OCI-M1 (cell line): ENCODE measurements at places on chromosomes 2 and 18.
A peak's percentile ranks its signal among the peaks of the same experiment; 100 is the strongest.

DNA sequence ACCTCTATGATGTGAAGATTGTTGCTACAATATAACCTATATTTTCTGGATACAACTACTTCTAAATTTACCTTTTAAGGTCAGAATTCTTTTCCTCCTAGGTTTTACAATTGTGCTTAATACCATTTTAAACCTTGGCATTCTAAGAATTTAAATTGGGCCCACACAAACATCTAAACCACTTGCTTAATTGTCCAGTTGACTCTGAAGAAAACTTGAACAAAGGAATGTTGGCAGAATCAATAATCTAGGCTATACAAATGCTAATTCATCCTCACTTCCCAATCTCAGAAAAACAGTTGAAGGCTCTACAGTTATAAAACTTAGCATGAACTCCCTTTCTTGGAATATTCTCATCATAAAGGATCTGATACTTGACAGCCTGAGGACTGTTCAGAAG is 84.3 kb downstream of the RPRM start:
- no peak for DNase-seq

GRCh38 chr2:158255257-158255656 is 153.6 kb downstream of the UPP2 start:
- DNase-seq = no peak

DNA sequence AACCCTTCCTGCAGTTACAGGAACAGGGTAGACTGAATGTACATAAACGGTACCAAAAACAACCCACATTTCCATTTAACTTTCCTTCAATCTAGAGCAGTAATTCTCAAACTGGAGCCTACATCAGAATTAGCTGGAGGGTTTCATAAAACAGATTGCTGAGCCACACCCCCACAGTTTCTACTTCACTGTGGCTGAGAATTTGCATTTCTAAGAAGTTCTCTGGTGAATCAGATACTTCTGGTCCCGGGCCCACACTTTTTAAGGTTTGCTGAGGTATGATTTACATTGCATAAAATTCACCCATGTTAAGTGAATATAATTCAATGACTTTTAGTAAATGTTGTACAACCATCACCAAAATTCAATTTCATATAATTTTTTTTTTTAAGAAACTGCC is 113.7 kb downstream of the SRBD1 start:
- DNase-seq = peak; percentile 13

- DNase-seq = no peak
These were observed 80.9 kb upstream of the PKDCC start for GRCh38 chr2:41966920-41967319.

- DNase-seq = no peak
These were observed 122.3 kb downstream of the CHST9 start for GRCh38 chr18:27062802-27063201.

- DNase-seq = peak; percentile 83
These were observed 743 bp downstream of the HADHA start for GRCh38 chr2:26243470-26244308.
